ENCODE measurements at places on chromosomes 3 and 15. TPM values are rescaled to one million over a fixed set of nuclear protein-coding genes. Genes with fewer than 3 reads are reported as not detected.

DUOXA2 gene
- not detected for total RNA-seq

LRRC49 gene
- not detected for total RNA-seq

GOLGA6A gene
- total RNA-seq, result not detected

AP3S2 gene
- total RNA-seq, result 25.5 TPM

SOX14 gene
- total RNA-seq, result not detected

MKRN3 gene
- 0.91 TPM for total RNA-seq

ZBED2 gene
- 0.74 TPM for total RNA-seq

RBPMS2 gene
- total RNA-seq, result not detected

GXYLT2 gene
- not detected for total RNA-seq

DNA sequence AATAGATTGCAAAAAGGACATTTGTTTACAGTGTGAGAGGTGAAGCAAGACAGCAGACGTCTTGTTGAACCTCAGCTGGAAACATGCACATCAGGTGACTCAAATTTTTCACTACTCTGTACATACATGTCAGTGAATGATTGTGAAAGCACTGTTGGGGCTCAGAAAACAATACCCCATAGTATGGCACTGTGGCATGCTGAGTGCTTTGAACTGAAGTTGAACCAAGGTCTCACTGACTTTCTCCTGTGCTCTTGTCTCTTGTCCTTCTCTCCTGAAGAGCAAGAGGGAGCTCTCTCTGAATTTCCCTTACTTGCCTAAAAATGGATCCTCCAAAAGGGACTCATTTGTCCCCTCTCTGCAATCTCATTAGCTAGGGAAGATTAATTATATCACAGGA is 24.5 kb upstream of the NEDD4 start:
- DNase-seq, result no peak

DNA sequence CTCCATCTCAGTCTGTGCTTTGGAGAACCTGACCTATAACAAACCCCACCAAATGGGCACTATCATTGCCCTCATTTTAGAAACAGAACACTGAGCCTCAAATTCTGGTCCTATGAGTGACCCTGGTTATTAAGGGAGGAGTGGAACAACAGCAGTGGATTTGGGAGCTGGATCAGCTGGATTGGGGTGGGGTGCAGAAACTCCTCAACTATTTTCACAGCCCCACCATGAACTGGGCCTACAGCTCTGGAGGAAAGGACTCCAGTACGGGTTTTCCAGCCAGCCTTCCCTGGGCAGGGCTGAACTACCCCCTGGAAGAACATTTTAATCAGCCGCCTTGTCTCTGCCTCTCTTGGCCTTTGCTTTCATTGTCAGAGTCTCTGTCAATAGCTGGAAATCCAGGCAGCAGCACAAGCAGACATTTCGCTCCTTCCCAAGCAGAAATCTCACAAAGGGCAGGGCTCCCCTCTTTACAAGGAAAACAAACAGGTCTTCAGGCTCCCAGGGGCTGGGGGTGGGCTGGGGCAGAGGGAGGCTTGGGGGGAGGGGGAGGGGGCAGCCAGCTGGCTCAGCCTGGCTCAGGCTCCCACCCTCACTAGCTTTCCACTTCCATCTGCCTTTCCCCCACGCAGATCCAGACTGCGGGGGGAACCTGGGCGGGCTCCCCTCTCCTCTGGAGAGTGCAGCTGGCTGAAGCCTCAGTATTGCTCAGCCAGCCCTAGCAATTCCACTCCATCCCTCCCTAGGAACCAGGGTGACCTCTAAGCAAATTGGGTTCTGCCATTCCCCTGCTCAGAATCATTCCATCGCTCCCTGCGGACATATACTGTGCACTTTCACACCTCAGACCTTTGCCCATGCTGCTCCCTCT is 13.7 kb upstream of the TLE3 start:
- no peak for DNase-seq

DNA sequence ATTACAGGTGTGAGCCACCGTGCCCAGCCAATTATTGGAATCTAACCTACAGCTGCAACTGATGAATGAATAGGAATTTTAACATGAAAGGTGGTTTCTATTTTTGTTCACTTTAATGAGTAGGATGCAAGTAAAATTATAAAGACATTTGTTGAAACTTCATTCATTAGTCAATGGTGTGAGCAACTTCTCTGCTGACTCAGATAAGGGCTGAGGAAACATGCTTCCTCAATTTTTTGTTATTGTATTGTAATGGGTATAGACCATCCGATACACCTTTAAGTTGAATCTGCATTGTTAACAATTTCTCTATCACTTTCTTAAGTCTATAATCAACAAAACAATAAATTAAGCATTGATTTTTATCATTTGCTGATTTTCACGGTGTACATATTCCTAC is 127.8 kb downstream of the STAG1 start:
- DNase-seq, result no peak

GRCh38 chr3:20912406-20912805 is 726.4 kb upstream of the SGO1 start:
- no peak for DNase-seq

DNA sequence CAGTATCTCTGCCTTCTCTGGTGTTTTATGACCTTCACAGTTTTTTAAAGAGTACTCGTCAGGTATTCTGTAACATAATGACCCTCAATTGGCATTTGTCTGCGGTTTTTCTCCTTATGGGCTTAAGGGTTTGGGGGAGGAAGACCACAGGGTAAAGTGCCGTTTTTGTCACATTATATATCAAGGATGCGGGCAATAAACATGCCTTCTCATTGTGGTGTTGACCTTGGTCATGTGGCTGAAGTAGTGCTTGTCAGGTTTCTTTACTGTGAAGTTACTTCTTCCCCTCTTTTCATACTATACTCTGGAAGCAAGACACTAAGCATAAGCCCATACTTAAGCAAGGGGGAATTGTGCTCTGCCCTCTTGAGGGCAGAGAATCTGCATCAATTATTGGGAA is 16.6 kb downstream of the CAPN3 start:
- DNase-seq, result no peak

DNA sequence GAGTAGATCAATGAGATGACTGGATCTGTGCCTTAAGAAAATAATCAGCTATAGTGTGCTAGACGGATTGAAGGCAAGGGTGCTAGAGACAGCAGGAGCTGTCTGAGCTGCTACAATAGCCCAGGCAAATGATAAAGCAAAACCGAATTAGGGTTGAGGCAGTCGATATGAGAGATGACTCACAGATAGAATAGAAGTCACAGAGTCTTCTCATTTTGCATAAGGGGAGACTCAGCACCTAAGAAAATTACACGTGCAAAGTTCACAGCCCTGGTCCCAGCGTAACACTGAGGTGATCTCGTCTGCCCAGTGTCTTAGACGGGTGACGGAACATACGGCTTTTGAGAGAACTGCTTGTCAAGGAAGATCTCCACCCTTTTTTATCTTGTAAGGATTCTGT is 11.6 kb downstream of the LPP start:
- DNase-seq, result no peak

- DNase-seq, result no peak
Observed at GRCh38 chr15:32979710-32980109, 214.8 kb downstream of the FMN1 start.

GRCh38 chr15:85750319-85751290 is 44.1 kb downstream of the KLHL25 start:
- no peak for DNase-seq

DNA sequence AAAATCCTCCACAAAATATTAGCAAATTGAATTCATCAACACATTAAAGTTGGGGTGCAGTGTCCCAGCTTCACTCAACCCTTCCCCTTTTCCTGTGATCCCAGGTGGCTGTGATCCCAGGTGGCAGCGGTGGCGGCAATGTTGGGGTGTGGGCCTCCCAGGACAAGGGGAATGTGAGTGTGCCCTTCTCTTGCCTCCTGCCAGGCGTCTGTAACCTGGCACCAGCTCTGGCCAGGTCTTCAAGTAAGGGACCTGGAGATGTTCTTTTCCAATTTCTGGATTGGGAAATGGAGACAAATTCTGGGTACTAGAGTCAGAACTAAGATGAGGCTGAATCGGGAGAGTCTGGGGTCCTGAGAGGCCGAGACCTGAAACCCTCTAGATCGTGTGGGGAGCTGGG is 20.1 kb downstream of the GOLGA6A start:
- DNase-seq, result no peak

DNA sequence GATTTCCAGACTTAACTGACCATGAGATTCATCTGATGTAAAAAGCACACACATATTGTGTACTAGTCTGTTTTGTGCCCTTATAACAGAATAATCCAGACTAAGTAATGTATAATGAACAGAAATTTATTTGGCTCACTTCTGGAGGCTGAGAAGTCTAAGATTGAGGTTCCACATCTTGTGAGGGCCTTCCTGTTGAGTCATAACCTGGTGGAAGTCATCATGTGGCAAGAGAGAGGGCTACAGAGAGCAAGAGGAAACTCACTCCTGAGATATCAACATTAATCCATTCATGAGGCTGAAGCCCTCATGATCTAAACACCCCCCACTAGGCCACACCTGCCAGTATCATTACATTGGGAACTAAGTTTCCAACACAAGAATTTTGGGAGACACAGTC is 977.6 kb downstream of the MCTP2 start:
- no peak for DNase-seq

- DNase-seq, result peak; percentile 45
Observed at GRCh38 chr3:87350367-87351199, 74.2 kb upstream of the POU1F1 start.

DNA sequence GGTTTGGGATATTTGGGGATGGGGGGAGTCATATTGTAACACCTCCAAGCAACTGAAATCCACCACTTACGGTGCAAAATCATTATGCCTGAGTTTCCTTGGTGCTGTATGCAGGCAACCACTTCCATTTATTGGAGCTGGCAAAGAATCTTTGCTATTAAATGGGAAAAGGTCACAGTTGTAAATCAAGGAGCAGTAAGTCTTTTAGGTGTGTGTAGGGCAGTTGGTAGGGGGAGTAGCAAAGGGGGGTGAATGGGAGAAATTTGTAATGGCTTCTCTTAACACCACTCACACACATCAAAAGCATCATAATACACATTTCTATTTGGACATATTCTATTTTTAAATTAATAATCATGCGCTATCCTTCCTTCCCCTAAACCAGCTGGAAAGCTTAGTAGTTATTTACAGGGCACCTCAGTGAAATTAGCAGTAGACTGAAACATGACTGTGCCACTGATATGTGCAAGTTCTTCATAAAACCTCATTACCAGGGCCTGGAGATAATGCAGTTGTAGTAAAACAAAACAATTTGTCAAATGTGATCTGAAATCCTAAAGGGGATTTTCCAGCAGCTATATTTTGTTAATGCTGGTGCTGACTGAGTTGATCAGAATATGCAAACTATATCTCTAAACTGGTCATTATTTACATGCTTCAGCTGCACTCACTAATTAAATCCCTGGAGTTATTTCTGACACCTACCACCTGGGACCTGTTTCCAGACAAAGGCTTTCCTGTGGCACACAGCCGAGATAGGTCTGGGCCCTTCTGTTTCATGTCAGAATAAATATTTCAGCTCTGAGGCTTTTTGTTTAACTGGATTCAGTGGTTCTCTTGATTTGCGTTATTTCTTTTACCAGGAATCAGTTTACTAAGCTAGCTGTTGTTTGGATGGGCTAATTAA is 90.1 kb downstream of the B3GALNT1 start:
- no peak for DNase-seq

GRCh38 chr3:11847607-11848006 is 922 bp upstream of the TAMM41 start:
- peak; percentile 30 for DNase-seq

DNA sequence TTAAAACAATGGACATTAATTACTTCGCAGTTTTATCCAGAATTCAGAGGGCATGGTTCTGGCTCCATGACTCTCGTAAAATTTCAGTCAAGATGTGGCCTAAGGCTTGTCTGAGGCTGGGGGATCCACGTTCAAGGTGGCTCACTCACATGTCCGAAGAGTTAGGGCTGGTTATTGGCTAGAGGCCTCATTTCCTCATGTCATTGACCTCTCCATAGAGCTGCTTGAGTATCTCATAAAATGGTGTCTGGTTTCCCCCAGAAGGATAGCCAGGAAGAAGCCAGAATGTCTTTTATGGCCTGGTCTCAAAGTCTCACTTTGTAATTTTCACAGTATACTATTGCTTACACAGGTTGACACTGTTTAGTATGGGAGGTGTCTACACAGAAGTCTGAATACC is 67.3 kb upstream of the DCBLD2 start:
- no peak for DNase-seq

- DNase-seq, result peak; percentile 69
Observed at GRCh38 chr15:29089731-29090616, 179.6 kb downstream of the NSMCE3 start.

- DNase-seq, result peak; percentile 53
Observed at GRCh38 chr3:52385157-52385556, 59.7 kb downstream of the SEMA3G start.

DNA sequence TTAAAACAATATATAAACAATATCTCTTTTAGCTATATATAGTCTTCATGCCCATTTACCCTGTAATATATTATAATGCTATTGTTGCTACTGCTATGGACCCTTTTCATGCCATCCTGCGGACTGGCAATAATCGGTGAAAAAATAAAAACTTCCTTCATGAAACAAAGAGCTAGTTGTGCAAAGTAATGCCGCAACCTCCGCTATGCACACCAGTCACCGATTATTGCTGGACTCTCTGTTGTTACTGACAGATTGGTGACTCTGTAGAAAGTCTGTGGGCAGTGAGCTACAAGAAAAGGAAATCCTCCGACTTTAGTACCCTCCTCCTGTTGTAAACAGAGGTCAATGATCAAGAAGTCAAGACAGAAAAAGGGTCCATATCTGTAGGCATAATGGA is 17.9 kb upstream of the ICE2 start:
- DNase-seq, result no peak

GRCh38 chr3:45640091-45640507 is 45.5 kb downstream of the LIMD1 start:
- DNase-seq, result no peak

- DNase-seq, result no peak
Observed at GRCh38 chr3:38085311-38085942, 46.4 kb downstream of the DLEC1 start.

- no peak for DNase-seq
Observed at GRCh38 chr3:72033666-72034428, 248.9 kb upstream of the PROK2 start.

DNA sequence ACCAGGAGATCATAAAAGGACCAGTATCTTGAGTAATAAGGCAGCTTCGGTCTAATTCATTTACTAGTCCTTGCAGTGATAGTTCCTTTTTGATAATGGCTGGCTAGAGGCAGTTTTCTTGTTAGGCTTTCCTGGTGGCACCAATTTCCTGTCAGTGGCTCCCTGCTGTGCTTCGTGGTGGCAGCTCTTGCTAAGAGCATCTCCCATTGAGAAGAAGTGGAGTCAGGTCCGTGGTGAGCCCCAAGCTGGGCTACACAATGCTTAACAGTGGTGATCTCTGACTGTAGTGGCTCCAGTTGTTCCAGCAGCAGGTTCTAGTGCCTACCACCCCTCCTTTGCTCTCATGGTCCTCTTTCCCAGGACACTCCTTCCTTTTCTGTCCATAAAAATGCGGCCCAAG is 111.2 kb downstream of the RAP2B start:
- DNase-seq, result no peak

DNA sequence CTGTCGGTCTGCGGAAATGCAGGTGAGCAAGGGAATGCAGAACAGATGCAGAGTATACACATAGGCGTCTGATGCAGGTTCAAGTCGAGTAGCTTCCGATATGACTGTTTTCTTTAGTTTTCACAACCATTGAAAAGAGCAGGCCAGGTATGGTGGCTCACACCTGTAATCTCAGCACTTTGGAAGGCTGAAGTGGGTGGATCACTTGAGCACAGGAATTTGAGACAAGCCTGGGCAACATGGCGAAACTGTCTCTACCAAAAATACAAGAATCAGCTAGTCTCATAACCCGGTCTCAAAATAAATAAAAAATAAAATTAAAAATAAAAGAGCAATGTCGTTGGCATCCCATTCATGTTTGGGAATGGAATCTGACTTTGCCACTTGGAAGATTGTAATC is 101.5 kb downstream of the PTPRG start:
- no peak for DNase-seq

Measured in activated CD8-positive, alpha-beta T cell treated with anti-CD3 and anti-CD28 coated beads, Interleukin-2, amount 10 ng/mL, durations not matched to agents 7 days and 5 days (primary cell).